Breast epithelium (tissue), 4 donors: ENCODE measurements at places on chromosomes 16 and 17.

- DNase-seq, result no peak
These were observed 210.5 kb downstream of the IRX3 start for GRCh38 chr16:54076006-54076504.

DNA sequence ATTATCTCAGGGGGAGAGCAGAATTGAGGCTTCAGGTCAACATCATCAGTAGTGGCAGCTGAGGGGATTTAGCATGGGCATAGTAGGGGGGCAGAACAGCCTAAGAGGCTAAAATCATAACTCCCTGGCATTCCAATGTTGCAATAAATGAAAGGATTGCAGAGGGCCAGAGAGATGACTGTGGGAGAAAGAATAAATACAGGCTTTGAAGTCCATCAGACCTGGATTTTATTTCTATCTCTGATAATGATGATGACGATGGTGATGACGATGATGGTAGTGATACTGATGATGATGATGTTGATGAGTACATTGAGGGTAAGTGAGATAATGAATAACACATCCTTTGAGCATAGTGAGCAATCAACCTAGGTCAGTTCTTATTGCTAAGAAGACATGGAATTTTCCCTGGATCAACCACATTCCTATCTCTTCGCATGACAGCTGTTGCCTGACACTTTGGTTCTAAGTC is 107.4 kb upstream of the CDH11 start:
- DNase-seq, result no peak

DNA sequence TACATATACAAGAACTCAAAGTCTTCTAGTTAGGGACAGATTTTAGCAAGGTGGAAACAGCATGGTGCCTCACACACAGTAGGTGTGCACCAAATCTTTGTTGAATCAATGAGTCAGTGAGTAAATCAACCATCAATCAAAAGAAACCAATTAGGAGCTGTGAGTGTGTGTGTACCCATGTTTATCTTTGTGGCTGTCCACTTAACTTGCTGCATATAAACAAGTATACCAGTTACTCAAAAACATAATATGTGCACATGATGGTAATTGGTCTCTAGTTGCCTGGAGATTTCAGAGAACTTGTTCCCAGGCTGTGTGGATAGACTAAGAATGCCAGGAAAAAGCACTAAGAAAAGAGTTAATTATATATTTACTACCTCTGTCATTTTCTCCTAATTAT is 272.2 kb upstream of the CCL2 start:
- no peak for DNase-seq

DNA sequence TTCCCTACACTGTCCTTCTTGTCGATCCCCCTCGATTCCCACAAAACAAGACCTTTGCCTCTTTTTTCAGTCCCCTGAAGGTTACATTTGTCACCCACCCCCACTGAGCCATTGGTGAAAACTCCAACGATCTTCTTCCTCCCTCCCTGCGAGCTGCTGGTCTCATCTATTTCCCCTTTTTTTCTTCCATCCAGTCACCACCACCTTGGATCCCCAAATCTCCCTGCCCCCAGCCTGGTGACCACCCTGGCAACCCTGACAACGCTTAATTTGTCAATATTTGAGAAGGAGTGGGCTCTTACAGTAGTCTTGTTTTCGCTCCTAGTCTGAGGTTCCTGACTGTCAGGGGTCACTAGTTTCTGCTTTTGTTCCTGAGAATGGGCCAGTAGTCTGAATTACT is 62.9 kb downstream of the SMPD3 start:
- no peak for DNase-seq

- no peak for DNase-seq
These were observed 43.0 kb downstream of the RNF112 start for GRCh38 chr17:19454074-19454473.

- no peak for DNase-seq
These were observed 4.8 kb downstream of the BAIAP3 start for GRCh38 chr16:1338119-1338730.

GRCh38 chr17:8371786-8372185 is 4.7 kb downstream of the KRABD2 start:
- DNase-seq, result no peak

DNA sequence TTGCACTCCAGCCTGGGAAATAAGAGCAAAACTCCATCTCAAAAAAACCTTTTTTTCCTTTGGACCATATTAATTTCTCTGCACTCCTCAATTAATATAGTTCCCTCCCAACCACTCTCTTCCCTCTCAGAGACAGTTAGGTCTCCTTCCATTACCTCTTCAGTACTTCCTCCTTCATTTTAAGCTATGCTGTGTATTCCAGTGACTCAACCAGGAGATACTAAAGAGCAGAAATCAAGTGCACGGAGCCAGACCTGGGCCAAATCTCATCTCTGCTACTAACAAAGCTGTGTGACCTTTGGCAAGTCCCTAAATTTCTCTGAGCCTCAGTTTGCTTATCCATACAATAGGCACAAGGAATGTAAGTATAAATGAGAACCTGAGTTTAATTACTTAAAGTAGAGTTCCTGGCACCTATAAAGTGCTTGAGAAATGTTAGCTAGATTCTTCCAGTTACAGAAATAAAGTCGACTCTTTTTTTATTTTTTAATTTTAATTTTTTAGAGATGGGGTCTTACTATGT is 8.5 kb downstream of the PECAM1 start:
- no peak for DNase-seq

DNA sequence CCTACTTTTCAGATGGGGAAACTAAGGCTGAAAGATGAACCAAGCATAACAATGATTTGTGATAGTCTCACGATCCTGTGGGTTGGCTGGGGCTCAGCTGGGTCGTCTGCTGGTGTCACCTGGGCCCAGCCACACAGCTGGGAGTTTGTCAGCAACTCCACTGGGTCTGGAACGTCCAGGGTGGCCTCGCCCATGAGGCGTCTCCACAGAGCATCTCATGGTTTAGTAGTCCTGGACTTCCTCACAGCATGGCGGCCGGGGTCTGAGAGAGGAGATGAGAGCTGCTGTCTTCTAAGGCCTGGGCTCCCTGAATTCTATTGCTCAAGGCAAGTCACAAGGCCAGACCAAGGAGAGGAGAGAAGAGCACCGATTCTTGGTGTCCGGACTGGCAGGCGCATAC is 24.1 kb upstream of the WFDC1 start:
- no peak for DNase-seq

DNA sequence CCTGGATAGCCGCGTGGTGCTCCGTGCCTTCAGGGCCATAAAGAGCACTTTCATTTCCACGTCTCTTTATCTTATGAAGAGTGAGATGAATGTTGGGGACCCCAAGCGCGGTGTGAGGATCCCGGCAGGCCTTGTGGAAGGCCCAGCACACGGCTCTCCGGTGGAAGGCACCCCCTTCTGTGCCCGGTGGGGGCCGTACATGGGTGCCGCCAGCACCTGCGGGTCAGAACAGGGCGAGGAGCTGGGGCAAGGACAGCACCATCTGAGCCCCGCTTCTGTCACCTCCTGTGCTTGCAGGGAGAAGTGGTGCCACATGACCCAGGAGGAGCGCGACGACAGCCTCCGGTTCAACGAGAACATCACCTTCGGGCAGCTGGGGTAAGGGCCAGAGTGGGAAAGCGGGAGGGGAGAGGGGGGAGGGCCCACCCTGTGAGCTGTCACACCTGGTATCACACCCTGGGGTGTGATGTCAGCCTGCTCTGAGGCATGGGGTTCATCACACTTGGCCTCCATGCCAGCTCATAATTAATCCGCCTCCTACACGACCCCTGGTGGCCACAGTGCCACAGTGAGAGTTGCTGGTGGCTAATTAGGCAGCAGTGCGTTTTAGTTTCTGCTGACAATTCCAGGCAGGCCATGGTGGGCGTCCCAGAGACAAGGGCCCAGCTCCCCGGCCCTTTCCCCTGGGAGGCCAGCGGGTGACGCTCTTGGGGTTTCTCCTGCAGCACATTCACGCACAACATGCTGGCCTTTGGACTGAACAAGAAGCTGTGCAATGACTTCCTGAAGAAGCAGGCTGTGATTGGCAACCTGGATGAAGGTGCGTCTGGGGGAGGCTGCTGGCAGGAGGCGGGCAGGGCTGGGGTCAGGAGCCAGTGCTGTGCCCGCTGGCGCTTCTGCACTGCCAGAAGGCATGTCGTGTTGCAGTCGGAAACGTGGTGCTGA is 25.7 kb downstream of the CIBAR2 start:
- peak; percentile 55 for DNase-seq

- no peak for DNase-seq
These were observed 39.7 kb downstream of the CUEDC1 start for GRCh38 chr17:57915544-57915943.

- no peak for DNase-seq
These were observed 35.5 kb upstream of the ZC3H18 start for GRCh38 chr16:88534638-88535190.

GRCh38 chr17:56440419-56440818 is 153.1 kb upstream of the NOG start:
- no peak for DNase-seq

DNA sequence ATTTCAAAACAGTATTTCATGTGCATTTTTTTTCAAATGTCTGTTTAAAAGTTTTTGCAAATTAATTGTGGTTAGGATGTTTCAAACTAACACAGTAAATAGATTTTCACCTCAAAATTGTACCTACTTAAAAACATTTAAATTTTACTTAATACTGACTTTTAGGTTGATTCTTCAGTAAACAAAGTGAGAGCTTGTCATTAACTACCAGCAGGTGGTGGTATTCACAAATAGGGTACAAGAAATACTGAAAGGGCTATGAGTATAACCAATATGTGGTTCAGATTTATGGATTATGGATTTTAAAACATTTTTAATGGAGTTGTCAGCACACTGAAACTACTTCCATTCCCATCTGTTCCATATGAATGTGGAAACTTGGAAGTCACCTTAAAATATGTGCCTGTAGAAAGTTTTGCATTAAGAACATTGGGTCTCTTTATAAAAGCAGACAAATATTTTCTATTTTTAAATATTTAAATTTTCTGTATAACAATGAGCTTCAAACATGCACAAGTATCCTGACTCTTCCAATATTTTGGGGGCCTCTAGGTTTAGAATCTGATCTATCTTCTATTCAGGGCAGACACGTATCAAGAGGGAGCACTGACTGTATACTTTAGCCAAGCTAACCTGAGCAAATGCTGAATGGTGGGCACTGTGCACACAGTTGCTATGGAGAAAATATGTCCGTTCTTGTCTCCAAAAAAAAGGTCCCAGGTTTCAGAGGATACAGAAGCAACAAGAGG is 155.6 kb downstream of the SNX11 start:
- DNase-seq, result no peak

GRCh38 chr17:3308603-3309002 is 10.4 kb upstream of the OR3A1 start:
- no peak for DNase-seq

DNA sequence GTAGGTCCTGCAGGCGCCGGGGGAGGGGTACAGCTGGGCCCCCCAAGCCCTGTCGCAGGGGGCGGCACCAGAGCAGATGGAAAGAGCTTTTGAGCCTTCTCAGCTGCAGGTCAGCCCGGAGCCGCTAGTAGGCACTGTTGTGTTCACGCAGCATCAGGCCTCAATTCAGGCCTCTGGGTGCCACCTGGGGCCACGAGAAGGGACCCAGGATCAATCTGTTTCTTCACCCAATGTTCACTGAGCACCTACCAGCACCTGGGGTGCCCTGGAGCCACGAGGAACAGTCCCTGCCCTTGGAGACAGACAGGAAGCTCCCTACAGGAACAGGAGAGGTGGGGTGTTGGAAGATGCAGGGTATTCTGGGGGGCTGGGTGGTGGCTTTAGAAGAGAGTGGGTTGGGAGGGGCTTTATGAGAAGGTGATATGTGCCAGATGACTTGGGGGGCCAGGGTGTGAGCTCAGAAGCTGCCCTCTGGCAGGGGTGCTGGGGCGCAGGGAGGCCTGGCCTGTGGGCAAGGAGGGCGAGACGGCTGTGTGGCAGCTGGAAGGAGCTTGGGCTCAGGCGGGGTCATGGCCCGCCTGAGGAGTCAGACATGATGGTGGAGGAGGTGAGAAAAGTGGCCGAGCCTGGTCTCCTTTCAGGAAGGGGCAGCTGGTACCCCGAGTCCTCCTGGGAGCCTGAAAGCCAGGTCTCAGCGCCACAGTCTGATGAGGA is 121.9 kb upstream of the GSE1 start:
- no peak for DNase-seq

GRCh38 chr17:68498479-68499326 is 13.5 kb upstream of the PRKAR1A start:
- DNase-seq, result no peak

GRCh38 chr17:32123782-32124181 is 18.5 kb upstream of the RHOT1 start:
- no peak for DNase-seq

DNA sequence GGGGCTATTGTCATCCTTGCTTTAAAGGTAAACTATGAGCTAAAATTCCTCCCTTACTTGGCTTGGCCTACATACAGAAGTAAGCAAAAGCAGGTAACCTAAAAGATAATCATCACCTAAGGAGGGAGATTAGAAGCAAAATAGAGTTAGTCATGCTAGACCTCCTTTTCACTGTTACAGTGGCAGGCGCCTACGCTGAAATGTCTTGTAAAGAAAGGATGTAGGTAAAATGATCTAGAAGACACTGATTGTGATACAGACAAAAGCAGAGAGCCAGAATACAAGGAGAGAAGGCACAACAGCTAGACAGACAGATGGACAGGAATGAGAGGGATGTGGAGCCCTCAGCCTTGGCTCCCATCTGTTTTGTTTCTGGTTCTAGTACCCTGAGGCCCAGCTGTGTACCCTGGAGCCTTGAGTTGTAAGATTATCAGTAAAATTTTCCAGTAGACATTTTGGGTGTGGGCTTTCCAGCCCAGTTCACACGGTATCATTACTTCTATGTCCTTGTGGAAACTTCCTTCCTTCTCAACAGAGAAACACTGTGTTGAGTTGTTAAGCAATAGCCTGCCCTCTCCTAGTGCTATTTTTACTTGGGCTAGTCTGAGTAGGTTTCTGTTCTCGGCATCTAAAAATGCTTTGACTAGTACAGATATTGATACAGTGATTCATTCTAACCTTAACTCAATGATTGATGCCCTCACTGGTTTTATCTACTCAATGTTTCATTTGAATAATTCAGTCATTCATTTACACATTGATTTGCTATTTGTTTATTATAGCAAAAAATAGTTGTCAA is 7.7 kb upstream of the C16orf78 start:
- no peak for DNase-seq

DNA sequence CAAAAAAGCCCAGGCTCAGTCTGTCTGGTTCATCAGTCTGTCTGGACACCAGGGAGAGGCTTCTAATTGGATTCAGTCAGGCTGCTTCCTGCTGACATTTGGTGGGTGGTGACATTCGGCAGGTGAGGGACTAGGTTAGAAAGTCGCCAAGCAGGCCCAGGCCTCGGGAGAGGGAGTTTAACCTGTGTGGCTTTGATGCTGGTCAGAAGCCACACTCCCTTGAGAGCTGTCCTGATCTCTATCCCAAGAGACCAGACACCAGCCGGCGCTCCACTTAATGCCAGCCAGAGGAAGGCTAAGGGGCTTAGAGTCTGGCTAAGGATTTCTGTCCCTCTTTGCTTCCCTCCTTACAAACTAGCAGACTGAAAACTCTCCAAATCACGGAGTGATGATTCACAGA is 135.0 kb downstream of the GSG1L start:
- no peak for DNase-seq

- no peak for DNase-seq
These were observed 239.2 kb downstream of the HS3ST3A1 start for GRCh38 chr17:13362341-13363122.

- DNase-seq, result no peak
These were observed 175.5 kb downstream of the SLC39A11 start for GRCh38 chr17:72916991-72917390.

GRCh38 chr16:12260119-12260646 is 283.6 kb downstream of the SNX29 start:
- no peak for DNase-seq
